A375 (cell line): ENCODE measurements at places on chromosomes 2 and 18. TPM values are rescaled to one million over a fixed set of nuclear protein-coding genes. Genes with fewer than 3 reads are reported as not detected.

G6PC2 gene
- not detected in 2 replicates for total RNA-seq

CPS1 gene
- total RNA-seq, result 11.1 and 11.3 TPM in 2 replicates

CRYBA2 gene
- 4.2 TPM in 1 of 2 replicates, not detected in the other for total RNA-seq

TANC1 gene
- 17.0 and 18.6 TPM in 2 replicates for total RNA-seq

RGPD3 gene
- 0.08 TPM in 1 of 2 replicates, not detected in the other for total RNA-seq

CXCR1 gene
- not detected in 2 replicates for total RNA-seq

IL36RN gene
- not detected in 2 replicates for total RNA-seq

CD207 gene
- 0.11 TPM in 1 of 2 replicates, not detected in the other for total RNA-seq

DLX1 gene
- total RNA-seq, result 10.2 and 11.1 TPM in 2 replicates

PLA2R1 gene
- total RNA-seq, result 0.79 and 0.88 TPM in 2 replicates

PSMA8 gene
- total RNA-seq, result not detected in 2 replicates

IL1B gene
- total RNA-seq, result 11.6 and 13.3 TPM in 2 replicates

GREB1 gene
- total RNA-seq, result 0.53 and 1.5 TPM in 2 replicates

CCDC141 gene
- total RNA-seq, result under 0.01 TPM in 1 of 2 replicates, not detected in the other

C1GALT1C1L gene
- total RNA-seq, result 1.1 and 3.3 TPM in 2 replicates

CCDC68 gene
- total RNA-seq, result not detected in 2 replicates

FRZB gene
- not detected in 2 replicates for total RNA-seq

ALPG gene
- not detected in 2 replicates for total RNA-seq

ZNF532 gene
- 26.9 and 29.3 TPM in 2 replicates for total RNA-seq

LYPD6 gene
- 0.53 and 0.98 TPM in 2 replicates for total RNA-seq

LIPG gene
- 0.38 and 0.72 TPM in 2 replicates for total RNA-seq

ACADL gene
- 0.08 and 0.23 TPM in 2 replicates for total RNA-seq

CAPG gene
- 164 and 165 TPM in 2 replicates for total RNA-seq

KIDINS220 gene
- total RNA-seq, result 22.6 and 32.7 TPM in 2 replicates

POTEJ gene
- 0.03 and 0.19 TPM in 2 replicates for total RNA-seq

EVA1A gene
- total RNA-seq, result 35.2 and 37.8 TPM in 2 replicates

MAP3K19 gene
- total RNA-seq, result not detected in 2 replicates

MARCHF4 gene
- 1.4 and 1.5 TPM in 2 replicates for total RNA-seq

LCT gene
- 0.04 and 0.08 TPM in 2 replicates for total RNA-seq
